ENCODE measurements at places on chromosomes 5 and 9.

DNA sequence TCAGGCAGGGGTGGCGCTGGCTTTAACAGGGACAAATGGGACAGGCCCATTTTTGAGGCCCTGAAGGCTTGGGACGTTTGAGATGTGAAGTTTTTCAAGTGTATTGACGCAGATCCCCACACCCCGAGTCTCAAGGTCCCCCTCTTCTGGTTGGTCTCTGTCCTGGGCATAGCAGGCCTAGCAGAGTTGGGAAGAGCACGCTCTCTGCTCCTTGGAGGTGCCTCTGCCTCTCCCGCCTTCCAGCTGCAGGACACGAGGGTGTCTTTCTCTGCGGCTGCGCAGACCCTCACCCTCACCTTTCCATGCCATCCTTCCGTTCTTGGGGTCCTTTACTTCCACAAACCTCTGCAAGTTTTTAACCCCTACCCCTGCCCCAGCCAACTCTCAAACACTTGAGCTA is 18.6 kb downstream of the ADAMTSL2 start:
- no peak for DNase-seq

GRCh38 chr9:90803860-90804593 is 2.4 kb downstream of the SYK start:
- DNase-seq: no peak

DNA sequence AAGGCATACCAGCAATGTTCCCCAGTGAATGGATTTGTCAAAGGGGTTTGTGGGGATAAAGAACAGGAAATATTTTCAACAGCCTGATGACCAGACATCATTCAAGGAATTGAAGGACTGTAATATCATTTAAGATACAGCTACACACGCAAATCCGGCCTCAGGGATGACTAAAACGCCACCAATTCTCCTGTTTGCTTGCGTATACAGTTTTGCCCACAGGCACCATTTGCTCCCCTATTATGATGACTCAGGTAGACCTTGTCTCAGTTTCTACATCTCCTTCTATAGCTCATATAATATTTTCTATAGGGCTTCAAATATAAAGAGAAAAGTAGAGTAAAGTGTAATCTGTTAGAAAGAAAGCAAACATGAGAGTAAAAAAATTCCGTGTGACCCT is 29.7 kb upstream of the ITGA1 start:
- DNase-seq: peak; percentile 1

GRCh38 chr9:123225995-123226394 is 42.4 kb downstream of the STRBP start:
- no peak for DNase-seq

DNA sequence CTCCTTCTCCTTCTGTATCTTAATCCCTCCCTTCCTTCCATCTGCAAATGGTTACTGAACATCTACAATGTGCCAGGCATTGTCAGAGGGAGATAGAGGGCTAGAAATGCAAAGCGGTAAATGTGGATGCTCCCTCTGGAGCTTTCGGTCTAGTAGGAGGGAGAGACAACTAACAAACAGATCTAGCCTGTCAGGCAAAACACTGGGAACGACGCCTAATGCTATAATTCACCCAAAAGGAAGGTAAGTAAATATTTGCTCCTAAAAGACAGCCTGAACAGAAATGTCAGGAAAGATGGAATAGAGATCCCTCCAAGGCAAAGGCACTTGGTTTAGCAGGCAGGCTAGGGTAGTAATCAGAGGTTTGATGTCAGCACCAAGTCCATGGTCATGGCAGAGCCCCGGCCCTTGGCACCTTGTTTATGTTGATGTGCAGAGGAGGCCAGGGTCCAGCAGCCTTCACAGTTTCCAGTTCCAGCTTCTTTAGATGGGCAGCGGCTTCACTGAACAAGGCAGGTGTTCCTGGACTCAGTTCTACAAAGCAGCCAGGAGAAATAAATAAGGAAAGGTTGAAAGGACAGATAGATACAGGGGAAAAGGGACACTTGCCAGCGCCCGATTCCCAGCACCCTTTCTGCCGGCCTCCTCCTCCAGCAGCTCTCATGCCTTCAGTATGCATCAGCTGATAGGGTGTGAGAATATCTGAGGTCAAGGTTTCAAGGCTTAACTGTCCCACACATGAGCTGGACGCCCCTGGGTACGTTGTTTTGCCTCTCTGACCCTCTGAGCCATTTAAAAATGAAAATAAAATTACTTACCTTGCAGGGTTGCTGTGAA is 46.5 kb upstream of the FRRS1L start:
- no peak for DNase-seq

DNA sequence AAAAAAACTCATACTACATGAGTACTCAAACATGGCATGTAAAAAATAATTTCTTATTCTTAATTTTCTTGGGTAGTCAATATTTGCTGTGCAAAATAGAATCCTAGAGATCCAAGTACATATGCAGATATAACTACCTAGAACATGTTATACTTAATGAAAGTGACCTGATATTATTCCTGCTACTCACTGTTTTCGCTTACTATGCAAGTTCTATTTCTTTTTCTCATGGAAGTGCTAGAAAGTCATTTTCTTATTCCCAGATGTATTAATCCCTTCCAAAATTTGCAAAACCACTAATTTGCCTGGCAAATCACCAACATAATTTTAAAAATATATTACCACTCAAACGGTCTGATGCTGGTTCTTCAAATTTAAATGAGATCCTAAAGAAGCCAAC is 19.2 kb upstream of the PLAC8L1 start:
- DNase-seq: no peak

GRCh38 chr5:144187699-144188294 is 17.1 kb downstream of the KCTD16 start:
- no peak for DNase-seq

DNA sequence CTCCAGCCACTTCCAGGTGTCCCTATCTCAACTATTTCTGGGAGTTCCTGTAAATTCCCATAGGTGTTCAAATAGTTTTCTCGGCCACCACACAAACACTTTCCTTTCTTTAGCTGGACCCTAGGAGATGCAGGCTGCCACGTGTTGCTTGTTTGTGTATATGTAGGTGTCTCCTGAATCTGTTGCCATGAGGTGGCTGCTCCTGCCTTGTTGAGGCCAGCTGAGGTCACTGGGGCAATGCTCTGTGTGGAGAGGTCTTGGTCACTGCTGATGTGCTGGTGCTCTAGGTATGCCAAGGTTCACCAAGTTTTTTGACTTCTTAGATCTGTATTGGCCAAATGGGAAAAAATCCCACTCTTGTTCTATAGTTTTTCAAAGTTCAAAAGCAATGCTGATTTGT is 132.5 kb upstream of the CHD1 start:
- DNase-seq: no peak

DNA sequence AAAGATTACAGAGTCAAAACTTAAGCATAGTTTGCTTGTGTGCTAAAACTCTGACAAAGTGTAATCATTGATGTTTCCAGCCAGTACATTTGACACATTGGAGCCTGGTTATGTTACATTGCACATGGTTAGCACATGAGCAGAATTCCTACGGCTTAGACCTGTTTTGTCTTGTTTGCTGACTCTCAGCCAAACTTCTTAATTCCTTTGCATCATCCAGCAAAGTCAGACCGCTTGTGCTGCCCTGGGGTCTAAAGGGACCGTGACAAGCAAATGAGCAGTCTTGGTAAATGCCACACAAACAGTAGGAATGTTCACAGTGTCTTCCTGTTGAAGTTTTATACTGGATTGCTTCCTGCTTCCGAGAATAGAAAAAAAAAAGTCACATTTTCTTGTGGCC is 72.0 kb upstream of the ENTREP1 start:
- DNase-seq: no peak

DNA sequence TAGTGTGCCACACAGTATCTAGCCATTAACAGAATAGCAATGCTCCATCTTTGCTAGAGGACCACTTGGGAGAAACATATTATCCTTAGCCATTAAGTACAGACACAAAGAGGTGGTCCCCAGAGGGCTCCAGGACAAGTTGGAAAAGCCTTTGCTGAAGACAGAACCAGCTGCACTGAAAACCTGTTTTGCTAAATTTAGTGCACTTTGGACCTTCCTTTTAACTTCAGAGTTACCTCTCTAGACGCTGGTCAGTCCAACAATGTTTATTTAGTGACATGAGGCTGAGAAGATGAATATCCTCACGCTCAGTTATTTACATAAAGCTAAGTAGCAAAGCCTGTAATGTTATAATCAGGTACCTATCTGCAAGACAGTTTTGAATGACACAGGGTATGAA is 265.0 kb upstream of the ZNF608 start:
- DNase-seq: no peak

- DNase-seq: no peak
Measured at GRCh38 chr9:84271531-84271900, 69.0 kb downstream of the SLC28A3 start.

GRCh38 chr5:149865746-149866145 is 78.8 kb downstream of the PDE6A start:
- no peak for DNase-seq

DNA sequence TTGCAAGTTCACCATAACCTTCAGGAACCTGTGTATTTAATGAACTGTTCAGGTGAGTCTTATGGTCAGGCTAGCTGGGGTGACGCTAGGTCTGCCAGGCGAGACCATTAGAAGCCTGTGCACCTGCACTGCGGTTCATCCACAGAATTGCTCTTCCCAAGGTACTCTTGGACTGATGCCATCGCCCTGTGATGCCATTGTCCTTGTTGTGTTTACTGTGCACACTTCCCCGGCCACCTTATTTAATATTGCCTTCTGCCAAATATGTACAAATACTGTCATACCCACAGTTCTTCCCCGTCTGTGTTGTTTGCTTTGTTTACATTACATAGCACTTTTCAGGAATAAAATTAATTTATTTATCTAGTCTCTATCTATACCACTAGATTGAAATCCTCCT is 66.3 kb downstream of the RCL1 start:
- no peak for DNase-seq

DNA sequence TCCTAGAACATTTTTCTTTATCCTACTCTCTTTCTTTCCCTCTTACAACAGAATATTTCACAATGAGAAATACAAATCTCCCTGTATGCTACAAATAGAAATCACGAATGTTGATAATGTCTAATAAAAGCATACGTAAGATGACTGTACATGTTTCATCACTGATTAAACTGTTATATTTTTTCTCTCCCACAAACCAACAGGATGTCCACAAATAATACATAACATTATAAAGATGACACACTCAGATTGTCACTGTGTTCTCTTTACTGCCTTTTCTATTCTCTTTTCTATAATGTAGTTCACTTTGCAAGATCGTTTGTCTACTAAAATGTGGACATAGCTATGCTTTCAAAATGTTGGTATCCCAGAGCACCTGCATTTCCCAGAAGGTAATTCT is 90.7 kb upstream of the PARP8 start:
- DNase-seq: no peak

GRCh38 chr9:77968506-77968905 is 63.1 kb downstream of the GNAQ start:
- no peak for DNase-seq

DNA sequence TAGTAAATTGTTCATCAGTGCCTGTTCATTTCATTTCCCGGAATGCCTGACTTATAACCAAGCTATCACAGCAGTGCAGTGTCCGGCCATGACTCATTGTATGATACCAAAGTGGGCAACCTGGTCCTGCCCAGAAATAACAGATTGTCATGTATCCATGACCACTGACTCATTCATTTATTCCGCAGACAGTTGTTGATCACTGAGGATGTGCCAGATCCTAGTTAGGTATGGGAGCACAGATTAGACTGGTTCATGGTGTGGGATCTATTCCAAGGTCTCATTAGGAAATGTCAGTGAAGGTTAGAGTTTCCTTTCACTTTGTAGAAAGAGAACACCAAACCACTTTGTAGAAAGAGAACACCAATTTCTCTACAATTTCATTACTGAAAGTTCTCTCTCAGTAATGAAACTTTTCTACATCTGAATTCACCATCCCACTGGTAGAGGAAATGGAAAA is 8.7 kb downstream of the NREP start:
- DNase-seq: no peak

DNA sequence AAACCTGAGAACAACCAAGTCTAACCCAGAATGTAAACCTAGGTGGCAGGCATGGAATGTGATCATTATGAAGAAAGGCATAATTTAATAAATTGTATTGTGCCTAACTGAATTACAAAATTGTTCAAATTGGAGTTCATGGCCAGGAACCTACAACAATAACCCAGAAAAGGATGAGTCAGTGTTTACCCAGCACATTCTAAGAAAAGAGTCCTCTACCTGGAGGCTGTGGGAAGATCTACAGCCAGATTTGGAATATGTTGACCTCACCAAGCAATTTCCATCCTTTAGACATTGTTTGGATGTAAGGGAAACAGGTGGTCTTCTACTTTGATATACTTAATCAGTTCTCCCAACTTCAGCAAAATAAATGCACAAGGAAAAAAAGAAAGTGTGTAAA is 152.2 kb downstream of the TMEM161B start:
- no peak for DNase-seq

- no peak for DNase-seq
Measured at GRCh38 chr5:161847941-161848391, at the start of gene GABRA1. Gene GABRA1, plus strand, starts transcription at chr5:161848120. Its CDS starts 2,691 bp downstream, at chr5:161850811.

Measured in bone marrow (tissue), 2 donors.